Stimulated activated naive CD4-positive, alpha-beta T cell treated with Interleukin-2 at 50 U/mL for 16 hours (primary cell): ENCODE measurements at places on chromosomes 1 and 21.

GRCh38 chr21:19198801-19199200 is 795.2 kb upstream of the TMPRSS15 start:
- DNase-seq = no peak

DNA sequence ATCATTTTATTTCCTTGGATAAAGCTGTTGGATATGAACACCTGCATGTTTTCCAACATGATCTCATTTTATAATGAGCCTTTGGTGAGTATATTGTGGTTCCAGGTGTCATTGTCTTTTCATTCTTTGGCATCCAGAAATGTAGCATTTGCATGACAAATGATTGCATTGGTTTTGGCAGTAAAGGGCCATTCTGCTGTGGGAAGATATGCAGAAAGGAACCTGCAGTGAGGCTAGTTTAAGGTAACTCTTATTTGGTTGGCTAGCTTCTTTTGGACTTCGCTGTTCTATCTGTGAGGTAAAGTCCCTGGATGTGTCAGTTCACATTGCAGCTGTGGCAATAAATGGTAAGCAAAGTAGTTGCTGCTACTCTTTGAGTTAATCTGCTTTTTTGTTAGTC is 343.0 kb downstream of the AMY1C start:
- DNase-seq = no peak

DNA sequence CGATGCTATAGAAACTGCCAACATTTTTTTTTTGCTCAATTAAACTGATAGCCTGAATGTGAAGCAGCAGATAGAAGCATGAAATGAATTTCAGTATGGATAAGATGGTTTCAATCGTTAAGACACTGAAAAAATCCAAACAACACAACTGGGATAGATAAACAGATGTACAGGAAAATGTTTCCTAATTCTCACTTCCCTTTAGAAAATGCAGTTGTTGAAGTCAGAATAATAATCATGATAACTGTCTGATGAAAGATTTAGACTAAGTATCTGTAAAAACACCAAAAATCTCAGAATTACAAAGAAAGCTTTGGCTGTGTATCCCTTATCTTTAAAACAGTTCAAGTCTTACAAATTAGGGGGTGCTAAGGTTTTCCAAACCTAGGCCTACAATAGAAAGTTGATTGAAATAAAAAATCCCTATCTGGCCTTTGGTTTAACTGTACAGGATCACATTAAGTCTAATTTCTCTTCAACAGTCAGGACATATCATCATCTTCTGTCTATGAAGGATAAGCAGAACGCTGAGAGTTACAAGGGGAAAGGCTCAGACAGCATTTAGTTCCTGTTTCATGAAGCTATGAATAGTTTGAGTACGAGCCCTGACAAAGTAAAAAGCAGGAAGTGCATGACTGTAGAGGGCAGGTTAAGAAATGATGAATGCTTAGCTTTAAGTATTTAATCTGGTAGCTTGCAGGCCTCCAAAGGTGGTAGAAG is 203.2 kb downstream of the APP start:
- no peak for DNase-seq

- DNase-seq = no peak
These were observed 137.5 kb downstream of the TOMM20 start for GRCh38 chr1:234990874-234991801.

- no peak for DNase-seq
These were observed 280.3 kb downstream of the LTN1 start for GRCh38 chr21:28712411-28712810.

DNA sequence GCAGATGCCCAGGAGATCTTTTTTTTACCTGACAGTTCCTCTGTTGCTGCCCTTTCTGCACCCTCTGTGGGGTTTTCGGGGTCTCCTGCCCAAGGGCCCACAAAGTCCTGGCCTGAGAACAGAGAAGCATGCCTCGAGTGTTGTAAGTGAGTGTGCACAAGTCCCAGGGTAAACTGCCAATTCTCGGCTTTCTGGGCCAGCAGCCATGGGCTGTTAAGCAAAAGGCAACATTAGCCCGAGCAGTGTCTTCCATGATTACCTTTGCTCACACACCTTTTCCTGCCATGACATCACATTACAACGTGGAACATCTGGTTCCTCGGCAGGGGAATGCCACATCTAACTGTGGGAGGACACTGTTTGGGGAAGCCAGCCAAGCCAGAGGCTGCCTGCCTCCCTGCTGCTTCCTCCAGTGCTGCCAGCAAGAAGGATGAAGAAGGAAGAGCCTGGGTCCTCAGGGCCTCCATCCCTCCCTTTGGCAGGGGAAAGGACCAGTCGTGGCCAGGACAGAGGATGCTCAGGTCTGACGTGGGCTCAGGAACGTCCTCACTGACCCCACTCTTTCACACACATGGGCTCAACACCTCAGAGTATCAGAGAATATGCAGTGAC is 485.9 kb downstream of the OMA1 start:
- no peak for DNase-seq
